ENCODE measurements at places on chromosomes 5 and 9. TPM values are rescaled to one million over a fixed set of nuclear protein-coding genes. Genes with fewer than 3 reads are reported as not detected.

The FREM1 gene
- 0.16 TPM for total RNA-seq

The EXOSC2 gene
- total RNA-seq: 25.6 TPM

The SOX30 gene
- not detected for total RNA-seq

The LCN15 gene
- total RNA-seq: not detected

The LRRC19 gene
- total RNA-seq: not detected

The POU5F2 gene
- total RNA-seq: 0.43 TPM

The UNC5A gene
- total RNA-seq: not detected

The BARX1 gene
- not detected for total RNA-seq

The ROR2 gene
- 5.8 TPM for total RNA-seq

The GARIN3 gene
- total RNA-seq: not detected

The GRM6 gene
- total RNA-seq: under 0.01 TPM

The C9orf78 gene
- total RNA-seq: 58.6 TPM

The RNF183 gene
- total RNA-seq: not detected

The NEUROG1 gene
- not detected for total RNA-seq

The KIF4B gene
- total RNA-seq: 0.09 TPM

The PIP5KL1 gene
- 3.5 TPM for total RNA-seq

The OTP gene
- total RNA-seq: not detected

The CCNI2 gene
- total RNA-seq: not detected

The PCDHA3 gene
- 0.34 TPM for total RNA-seq

The TEX48 gene
- total RNA-seq: not detected

The LRRC26 gene
- total RNA-seq: not detected

The CMYA5 gene
- total RNA-seq: 5.9 TPM

The NELFB gene
- 49.2 TPM for total RNA-seq

The GLRA1 gene
- not detected for total RNA-seq

The FYB1 gene
- total RNA-seq: 0.16 TPM

The RBM22 gene
- total RNA-seq: 12.5 TPM

The PFN3 gene
- not detected for total RNA-seq

The PHF24 gene
- 0.16 TPM for total RNA-seq

The ANAPC2 gene
- 27.1 TPM for total RNA-seq

The ATP10B gene
- not detected for total RNA-seq

The FAM153A gene
- total RNA-seq: not detected

The ZNF366 gene
- total RNA-seq: not detected

The ARHGAP26 gene
- 10.9 TPM for total RNA-seq

The RPS14 gene
- 3,322 TPM for total RNA-seq

The SLC6A18 gene
- not detected for total RNA-seq

The PPP3R2 gene
- total RNA-seq: 0.09 TPM

The DCAF10 gene
- 11.5 TPM for total RNA-seq

The SLC45A2 gene
- under 0.01 TPM for total RNA-seq

Data from bronchial smooth muscle cell (primary cell).